ENCODE measurements at places on chromosomes 12 and 14.
A peak's percentile ranks its signal among the peaks of the same experiment; 100 is the strongest.

GRCh38 chr14:101442451-101442850 is 118.8 kb upstream of the DIO3 start:
- peak overlapping the region; percentile 10 for H3K27ac ChIP-seq
- H3K4me3 ChIP-seq: peak overlapping the region; percentile 41
- H3K36me3 ChIP-seq: no peaks in the 10 kb centered on the region
- peaks cover 13% of the 10 kb centered on the region for H3K4me1 ChIP-seq
- H3K27me3 ChIP-seq: peaks cover 76% of the 10 kb centered on the region
- DNase-seq: peak; percentile 72

- peaks cover 2% of the 10 kb centered on the region for H3K27me3 ChIP-seq
- no peak overlapping the region for H3K27ac ChIP-seq
- no peak for DNase-seq
- H3K4me3 ChIP-seq: no peak overlapping the region
- no peaks in the 10 kb centered on the region for H3K36me3 ChIP-seq
- no peaks in the 10 kb centered on the region for H3K4me1 ChIP-seq
Observed at GRCh38 chr12:58548801-58549200, 371.5 kb downstream of the LRIG3 start.

DNA sequence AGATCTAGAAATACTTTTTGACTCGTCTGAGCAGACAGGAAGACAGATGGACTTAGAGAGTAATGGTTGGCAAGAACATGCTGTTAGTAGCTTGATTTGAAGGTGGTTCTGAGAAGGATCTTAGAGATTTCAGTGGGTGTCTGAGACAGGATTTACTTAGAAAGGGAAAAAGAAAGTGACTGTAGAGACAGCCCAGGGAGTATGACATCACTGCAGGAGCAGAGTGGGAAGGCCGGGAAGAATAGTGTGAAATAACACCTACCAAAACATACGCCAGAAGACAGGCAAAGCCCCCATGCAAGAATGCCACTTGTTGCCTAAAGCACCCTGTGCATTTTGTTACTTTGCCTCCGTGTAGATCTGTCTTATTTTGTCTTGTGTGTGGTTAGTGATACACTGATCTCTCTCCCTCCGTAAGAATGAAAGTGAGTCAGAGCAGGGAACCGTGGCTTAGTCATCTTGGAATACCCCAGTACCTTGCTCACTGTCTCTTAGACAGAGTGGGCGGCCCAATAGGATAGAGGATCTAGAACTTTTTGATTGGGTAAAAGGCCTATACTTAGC is 161.3 kb upstream of the IFNG-AS1 start:
- H3K27ac ChIP-seq: peak overlapping the region; percentile 49
- peaks cover 9% of the 10 kb centered on the region for H3K4me1 ChIP-seq
- peak overlapping the region; percentile 48 for H3K4me3 ChIP-seq
- peak; percentile 70 for DNase-seq
- H3K36me3 ChIP-seq: peaks cover 2% of the 10 kb centered on the region

DNA sequence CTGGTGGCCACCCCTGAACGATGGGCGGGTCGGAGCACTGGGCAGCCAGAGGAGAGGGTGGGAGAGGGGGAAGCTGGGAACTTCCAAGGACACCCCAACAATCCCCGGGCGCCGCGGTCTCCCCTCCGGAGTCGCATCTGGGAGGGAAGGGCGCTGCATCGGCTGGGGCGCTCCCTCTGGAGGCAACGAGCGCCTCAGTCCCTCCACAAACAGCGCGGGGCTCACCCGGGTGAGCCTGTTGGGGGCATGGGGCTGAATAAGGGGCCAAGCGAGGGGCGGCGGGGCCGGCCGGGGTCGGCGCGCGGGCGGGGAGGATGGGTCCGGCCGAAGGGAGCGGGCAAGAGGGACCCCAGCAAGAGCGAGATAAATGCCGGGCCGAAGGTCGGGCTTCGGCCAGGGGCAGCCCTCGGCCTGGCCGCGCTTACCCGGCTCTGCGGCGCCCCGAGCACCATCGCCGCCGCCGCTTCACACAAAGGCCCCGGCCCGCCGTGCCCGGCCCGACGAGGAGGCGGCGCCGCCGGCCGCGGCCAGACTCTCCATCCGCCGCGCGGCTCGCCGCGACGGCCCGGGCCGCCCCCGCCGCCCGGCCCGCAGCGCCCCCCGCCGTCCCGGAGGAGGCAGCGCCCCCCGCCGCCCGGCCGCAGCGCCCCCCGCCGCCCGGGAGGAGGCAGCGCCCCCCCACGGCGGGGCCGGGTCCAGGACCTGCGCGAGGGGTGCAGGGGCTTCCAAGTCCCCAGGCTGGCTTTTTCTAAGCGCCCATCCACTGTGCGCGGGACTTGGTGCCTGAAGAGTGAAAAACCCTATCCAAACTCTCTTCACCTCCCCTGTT is at the start of gene ZBTB39:
Gene ZBTB39, minus strand, starts transcription at position 567 of the 829 bp plus-strand sequence. CDS start 1,629 bp downstream, outside the sequence.
- no peaks in the 10 kb centered on the region for H3K27me3 ChIP-seq
- H3K4me3 ChIP-seq: peak within 1 kb of the TSS; percentile 92
- H3K27ac ChIP-seq: peak within 1 kb of the TSS; percentile 91
- H3K36me3 ChIP-seq: peaks cover 32% of the 10 kb centered on the region
- peaks cover 47% of the 10 kb centered on the region for H3K4me1 ChIP-seq

DNA sequence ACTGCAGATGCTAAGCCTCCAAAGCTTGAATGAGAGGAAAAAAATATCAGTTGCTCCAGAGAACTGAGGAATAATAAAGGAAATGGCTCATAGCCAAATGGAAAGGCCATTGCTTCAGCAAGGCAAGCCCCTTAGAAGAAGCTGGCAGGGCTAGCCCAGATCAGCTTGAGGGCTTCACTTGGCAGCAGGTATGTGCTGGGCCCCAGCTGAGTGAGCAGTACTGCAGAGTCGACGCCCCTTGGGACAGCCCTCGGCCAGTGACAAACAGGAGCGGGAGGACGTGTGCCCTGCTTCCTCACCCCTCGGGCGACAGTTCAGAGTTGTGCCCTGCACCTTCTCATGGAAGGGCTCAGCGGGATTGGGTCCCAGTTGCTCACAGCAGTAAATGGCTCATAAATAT is 1031.2 kb upstream of the TMEM132C start:
- H3K4me3 ChIP-seq: no peak overlapping the region
- no peak for DNase-seq
- no peak overlapping the region for H3K27ac ChIP-seq
- H3K27me3 ChIP-seq: no peaks in the 10 kb centered on the region
- no peaks in the 10 kb centered on the region for H3K4me1 ChIP-seq

DNA sequence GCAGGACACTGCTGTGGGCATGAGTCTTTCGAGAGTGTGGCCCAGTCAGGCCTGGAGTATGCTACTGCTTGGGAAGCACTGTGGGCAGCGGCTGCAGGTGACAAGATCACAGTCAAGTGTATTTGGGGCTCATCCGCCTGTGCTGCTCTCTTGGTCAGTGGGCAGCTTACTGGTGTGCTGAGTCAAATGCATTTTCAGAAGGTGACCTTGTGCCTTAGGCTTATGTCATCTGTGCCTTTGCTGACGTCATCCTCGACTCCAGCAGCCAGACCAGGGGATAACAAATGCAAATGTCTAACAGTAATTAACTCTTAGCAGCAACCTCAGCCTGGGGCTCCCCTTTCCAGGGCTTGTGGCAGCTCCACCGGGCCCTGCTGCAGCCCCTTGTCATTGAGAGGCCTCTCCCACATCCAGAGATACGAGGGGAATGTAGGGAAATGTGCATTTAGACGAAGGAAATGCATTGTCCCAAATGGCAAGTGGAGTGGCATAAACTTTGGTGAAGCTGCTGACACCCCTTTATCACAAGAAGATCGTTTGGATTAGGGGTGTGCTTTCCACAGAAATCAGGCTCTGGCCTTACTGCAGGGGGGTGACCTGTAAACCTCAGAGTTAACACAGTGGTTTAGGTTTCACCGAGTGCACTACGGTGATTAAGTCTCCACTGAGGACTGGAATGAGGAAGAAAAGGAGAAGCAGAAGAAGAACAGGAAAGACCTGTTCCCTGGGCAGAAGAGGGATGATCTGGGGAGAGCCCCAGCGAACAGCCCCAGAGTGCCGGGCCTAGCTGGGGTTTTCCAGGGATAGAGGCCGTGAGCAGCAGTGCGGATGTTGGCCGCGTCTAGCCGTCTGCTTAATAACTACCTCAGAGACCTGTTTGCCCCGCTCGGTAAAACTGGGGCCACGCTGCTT is 39.7 kb downstream of the PSMA6 start:
- H3K27ac ChIP-seq: peak overlapping the region; percentile 94
- no peaks in the 10 kb centered on the region for H3K27me3 ChIP-seq
- peaks cover 2% of the 10 kb centered on the region for H3K36me3 ChIP-seq
- no peak for DNase-seq
- H3K4me1 ChIP-seq: peaks cover 29% of the 10 kb centered on the region
- no peak overlapping the region for H3K4me3 ChIP-seq

DNA sequence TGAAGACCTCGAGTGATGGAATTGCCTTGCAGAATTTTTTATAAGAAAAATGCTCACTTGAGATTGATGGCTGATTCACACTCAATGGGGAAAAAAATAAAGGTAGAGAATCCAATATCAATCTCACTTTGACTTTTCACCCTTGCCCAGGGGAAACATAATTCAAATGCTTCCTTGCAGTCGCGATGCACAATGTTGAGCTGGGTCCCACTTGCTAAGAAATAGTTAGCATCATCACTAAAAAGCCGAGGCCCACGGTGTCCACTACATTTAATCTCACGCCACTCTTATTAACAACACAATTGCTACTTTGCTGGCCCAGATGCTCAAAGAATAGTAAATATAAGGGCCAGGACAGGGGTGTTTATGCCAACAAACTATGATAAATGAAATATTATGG is 223.4 kb downstream of the SPTSSA start:
- no peaks in the 10 kb centered on the region for H3K4me1 ChIP-seq
- H3K36me3 ChIP-seq: no peaks in the 10 kb centered on the region
- H3K4me3 ChIP-seq: no peak overlapping the region
- DNase-seq: no peak

All from T-helper 2 cell treated with Interferon-gamma antibody and Interleukin-4, amounts not matched to agents 5 μg/mL and 100 μg/mL, for 36 hours (primary cell).